ENCODE measurements at places on chromosomes 2 and 18.

- DNase-seq = no peak
These were observed 5.0 kb downstream of the RBKS start for GRCh38 chr2:27885234-27885633.

DNA sequence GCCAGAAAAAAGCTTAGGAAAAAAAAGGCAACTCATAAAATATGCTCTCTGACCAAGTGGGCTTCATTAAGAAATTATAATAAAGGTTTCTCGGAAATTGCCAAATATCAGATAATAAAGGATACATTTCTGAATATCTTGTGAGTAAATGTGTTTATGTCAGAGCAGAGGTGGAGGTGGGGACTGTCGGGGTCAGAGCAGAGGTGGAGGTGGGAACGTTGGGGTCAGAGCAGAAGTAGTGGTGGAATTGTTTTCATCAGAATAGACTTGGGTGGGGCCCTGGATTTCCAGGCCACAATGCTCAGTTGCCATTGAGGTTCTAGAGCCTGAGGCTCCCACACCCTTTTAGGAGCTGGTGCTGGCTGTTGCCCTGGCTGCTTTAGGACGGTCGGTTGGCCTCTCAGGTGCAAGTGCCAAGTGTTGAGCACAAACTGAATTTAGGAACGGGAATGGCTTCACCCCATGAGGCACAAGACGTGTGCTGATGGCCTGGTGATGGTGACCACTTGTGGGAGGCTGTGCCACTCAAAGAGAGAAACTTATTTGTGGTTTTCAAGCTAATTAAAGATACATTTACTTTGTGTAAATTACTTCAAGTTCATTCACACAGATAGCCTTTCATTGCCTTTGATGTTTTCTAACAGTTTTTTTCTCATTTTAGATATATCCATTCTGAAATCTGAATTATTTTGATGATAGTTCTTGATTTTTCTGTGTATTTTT lies 131.5 kb downstream of the ATP9B start:
- peak; percentile 56 for DNase-seq

GRCh38 chr2:43605079-43605655 lies 9.3 kb upstream of the THADA start:
- peak; percentile 18 for DNase-seq

DNA sequence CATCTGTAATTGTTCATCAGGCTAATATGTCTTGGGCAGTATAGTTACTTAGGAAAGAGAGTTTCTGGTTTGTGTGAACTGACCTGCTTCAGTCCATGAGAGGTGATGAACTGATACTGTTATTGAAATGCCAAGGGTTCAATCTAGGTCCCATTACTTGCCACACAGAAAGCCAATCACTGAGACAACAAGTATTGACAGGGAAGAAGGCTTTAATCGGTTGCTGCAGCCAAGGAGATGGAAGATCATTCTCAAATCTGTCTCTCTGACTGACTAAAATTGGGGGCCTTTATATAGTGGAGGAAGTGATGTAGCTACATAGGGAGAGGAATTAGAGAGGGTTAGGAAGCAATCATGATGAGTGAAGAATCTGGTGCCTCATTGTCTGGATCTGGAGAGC lies 19.9 kb upstream of the FAM98A start:
- DNase-seq = no peak

- DNase-seq = no peak
These were observed 6.6 kb downstream of the ERFE start for GRCh38 chr2:238165288-238165921.

- DNase-seq = no peak
These were observed 151.2 kb upstream of the HS6ST1 start for GRCh38 chr2:128469875-128470274.

DNA sequence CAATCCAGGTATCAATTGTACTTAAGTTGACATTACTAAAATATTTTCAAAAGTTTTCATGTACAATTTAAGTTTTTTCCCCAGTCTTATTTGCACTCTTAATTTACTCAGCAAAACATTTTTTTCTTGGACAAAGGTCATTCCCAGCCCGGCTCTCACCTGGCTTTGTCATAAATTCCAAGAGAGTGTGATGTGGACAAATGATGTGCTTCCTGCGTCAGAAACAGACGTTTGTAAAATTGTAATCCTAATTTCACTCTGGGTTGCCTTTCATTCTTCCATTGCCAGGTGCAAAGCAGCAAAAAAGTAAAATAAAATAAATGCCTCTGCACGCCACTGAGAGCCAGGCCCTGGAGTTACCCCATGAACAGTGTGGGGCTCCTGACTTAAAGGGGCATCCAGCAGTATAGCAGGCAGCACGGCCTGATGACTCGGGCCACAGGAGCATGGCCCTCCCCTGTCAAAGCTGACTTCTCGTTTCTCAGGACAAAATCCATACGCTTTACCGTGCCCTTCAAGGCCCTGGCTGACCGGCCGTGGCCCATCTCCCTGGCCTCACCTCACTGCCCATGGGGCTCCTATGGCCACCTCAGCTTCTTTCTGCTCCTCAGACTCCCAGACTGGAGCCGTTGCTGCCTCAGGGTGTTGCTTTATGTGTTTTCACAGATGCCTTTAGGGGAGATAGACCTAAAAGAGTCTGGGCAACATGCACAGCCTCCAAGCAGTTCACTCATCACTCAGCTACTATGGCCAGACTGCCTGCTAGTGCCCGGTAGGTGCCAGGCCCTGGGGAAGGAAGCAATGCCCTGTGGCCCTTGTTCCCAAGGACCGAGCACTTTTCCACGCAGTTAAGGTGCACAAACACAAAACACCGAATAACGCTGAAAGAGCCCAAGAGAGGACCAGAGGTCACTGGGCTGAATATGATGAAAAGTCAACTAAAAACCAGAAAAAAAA lies 7.6 kb upstream of the TMEM185B start:
- DNase-seq = no peak

DNA sequence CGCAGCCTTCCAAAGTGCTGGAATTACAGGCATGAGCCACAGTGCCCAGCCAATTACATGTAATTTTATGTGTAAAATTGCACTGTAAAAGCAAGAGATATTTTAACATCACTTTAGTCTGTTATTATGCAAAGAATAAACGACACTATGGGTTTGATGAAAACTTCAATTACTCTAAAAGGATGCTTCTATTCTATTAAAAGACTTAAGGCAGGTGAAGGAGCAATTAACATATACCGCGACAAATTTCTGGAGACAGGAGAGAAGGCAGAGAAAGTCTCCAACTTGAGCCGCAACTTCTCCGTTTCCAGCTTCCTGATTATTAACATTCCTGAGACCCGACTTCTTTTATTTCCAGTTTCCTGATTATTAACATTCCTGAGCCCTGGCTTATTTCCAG lies 53.7 kb downstream of the FAM210A start:
- DNase-seq = no peak

Measured in anterior cingulate cortex (tissue), 58 donors.